ENCODE measurements at places on chromosomes 11 and 22.

GRCh38 chr11:6828103-6828502 lies 17.4 kb upstream of the OR10A5 start:
- no peak for DNase-seq

DNA sequence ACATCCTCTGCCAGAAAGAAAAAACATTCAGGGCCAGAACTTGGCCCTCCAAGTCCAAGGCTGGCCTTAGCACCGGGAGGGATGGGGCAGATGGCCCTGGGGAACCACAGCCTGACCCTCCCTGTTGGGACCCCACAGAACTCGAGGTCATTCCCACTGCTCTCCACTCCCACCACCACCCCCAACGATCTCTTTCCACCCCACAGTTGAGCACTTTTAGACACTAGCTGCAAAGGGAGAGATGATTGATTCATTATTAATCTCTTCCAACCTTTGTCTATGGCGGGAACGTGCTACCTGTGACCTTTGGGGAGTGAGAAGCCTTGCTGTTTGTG lies 869.7 kb downstream of the BRD1 start:
- no peak for DNase-seq

GRCh38 chr11:114163229-114163631 lies 103.7 kb downstream of the ZBTB16 start:
- DNase-seq = no peak

DNA sequence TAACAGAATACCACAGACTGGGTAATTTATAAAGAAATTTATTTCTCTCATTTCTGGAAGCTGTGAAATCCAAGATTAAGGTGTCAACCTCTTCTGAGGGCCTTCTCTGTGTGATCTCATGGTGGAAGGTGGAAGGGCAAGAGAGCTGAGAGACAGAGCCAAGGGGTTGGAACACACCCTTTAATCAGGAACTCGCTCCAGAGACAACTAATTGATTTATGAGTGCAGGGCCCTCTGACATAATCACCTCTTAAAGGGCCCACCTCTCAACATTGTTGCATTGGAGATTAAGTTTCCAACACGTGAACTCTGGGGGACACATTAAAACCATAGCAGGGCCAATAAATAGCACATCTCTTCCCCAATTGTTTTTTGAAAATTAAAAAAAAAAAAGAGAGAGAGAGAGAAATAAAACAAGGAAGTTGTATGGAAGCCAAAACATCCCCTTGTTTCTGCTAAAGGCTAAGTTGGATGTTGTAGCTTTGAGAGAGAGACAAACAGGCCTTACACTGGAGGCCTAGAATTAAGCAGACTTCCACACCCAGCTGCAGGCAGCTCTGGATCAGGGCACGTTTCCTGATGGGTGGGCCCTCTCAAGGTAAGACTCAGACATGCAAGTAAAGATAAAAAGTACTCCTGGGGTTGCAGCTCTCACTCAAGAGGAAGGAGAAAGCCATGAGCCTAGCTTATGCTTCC lies 64.1 kb upstream of the BIRC3 start:
- DNase-seq = no peak

DNA sequence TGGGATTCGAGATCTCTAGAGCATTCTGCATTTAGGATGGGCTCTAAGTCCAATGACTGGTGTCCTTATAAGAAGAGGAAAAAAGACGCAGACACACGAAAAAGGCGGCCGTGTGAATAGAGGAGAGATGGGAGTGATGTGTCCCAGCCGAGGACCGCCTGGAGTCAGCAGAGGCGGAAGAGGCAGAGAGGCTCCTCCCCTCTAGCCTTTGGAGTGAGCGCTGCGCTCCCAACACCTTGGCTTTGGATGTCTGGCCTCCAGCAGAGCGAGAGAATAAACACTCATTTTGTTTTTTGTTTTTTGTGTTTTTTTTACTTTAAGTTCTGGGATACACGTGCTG lies 83.0 kb upstream of the RTL6 start:
- DNase-seq = no peak

GRCh38 chr11:50098186-50098725 lies 65.6 kb downstream of the OR4C45 start:
- DNase-seq = no peak

DNA sequence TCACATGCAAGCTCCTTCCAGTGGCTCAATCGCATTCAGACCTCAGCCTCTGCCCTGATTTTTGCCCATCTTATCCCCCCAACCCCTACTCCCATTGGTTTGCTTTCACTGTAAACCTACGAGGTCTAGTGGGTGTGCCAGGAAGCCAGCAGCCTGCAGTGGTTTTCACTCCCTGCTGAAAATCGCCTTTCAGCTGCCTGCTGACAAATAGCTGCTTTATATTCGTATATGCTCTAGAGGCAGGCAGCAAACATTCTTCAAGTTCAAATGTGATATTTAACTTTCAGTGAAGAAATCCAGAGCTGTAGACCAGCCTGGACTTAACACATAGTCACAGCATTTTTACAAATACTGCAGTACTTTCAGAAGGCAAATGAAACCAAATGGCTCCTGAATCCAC lies 92.8 kb upstream of the APOA1 start:
- DNase-seq = no peak

DNA sequence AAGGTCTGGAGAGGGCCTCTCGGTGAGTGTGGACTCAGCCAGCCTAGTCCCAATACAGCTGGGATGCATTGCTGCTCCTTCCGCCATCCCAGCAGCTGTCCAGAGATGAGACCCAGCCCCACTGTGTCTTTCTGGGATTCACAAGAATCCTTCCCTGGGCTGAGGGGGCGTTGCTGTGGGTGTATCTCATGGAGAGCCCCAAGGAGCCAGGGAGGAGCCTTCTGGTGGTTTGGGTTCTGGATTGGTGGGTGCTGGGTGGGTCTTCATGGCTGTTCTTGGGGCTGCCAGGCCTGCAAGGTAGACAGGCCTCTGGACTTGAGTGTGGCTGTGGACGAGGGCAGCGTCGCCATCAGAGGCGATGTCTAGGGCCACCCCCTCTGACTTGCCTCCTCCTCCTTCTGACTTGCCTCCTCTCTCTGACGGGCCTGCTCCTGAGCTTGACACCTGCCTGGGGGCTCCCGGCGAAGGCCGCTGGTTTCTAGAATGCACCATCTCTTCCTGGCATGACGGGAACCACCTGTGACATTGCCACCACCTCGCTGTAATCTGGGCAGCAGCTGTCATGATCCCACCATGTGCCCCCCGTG lies 17.2 kb downstream of the KCNQ1 start:
- no peak for DNase-seq

GRCh38 chr22:22810018-22810427 lies 77.6 kb upstream of the IGLL5 start:
- DNase-seq = peak; percentile 52

- DNase-seq = no peak
Measured at GRCh38 chr11:94595076-94595475, 27.9 kb downstream of the PIWIL4 start.

DNA sequence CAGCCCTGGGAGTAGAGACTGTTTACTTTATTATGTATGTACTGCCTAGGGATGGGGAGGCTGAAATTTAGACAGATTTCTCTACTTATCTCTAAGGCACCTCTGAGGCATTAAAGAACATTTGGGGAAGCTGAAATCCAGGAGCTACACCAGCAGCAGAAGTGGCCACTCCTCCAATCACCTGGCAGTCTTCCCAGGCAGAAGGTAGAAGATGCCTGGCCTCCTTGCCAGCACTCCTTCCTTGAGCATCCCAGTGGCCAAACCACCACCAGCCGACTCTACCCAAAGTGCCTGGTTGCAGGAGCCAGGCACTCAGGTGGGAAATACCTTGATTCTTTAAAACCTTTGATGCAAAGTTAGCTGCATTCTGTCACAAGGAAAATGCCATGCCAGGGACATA lies 1.9 kb upstream of the FAT3 start:
- DNase-seq = no peak

DNA sequence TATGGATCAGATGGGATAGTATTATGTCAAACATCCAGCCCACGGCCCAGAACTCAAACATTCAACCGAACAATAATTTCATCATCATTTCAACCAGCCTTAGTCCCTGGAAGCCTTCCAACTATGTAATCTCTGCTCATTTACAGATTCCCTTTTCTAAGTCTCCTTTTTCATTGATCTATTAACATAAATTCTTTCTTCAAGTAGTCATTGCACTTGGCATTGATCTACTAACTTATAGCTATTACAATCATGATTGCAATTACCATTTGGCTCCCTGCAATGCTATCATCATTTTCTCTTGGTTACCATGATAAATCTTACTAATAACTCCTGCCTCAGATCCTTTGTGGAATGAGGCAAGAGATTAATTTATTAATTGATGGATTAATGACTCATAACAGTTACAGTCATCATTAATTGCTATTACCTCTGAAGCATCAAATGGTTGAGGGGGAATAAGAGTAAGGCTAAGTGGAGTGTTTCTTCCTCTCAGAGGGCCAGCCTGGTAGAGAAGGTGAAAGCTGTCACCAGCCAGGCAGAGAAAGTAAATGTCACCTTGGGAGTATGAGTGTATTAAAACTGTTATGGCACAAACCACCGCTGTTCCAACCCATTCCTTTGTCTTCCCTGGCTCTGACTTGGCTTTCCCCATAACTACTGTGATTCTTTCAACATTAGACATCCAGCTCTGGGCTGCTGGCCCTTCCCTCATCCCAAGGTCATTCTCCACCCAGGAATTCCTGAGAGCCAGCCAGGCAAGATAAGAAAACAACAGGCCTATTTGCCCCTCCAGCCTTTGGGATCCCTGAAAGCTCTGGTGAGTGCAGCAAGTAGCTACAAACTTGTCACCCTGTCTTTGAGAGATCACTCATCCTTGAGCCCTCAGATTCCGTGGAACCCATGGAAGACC lies 174.7 kb downstream of the RRAS2 start:
- no peak for DNase-seq

DNA sequence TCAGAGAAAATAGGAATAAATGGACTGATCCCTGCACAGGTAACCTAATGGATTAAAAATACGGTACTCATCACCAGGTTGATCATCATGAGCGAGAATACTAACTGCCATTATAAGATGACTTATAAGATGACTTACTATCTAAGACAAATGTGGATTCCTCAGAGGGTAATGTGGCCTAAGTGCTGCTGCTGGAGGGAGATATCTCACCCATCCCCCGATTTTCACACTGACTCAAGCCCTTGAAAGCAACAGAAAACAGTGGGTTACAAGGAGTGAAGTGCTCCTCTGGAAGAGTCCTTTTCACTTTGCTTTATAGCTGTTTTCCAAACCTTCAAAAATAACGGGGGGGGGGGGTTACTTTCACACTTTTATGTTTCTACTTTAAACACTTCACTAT lies 920 bp downstream of the TMEM218 start:
- no peak for DNase-seq

DNA sequence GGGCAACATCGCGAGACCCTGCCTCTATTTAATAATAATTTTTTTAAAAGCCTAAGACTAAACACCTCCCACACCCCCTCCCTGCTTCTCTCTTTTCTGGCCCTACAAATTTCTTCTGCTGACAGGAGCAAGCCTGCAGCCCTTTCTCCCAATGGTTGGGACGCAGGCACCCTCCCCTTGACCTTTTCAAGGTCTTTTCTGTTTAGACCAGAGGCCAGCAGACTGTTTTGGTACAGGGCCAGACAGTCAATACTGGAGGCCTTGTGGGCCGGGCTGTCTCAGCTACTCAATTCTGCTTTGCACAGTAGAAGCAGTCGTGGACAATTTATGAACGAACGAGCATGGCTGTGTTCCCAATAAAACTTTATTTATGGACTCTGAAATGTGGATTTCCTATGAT lies 92.3 kb downstream of the SCN3B start:
- DNase-seq = no peak

GRCh38 chr11:76835928-76836612 lies 24.6 kb upstream of the ACER3 start:
- no peak for DNase-seq

- DNase-seq = no peak
Measured at GRCh38 chr11:27381238-27381666, 18.2 kb upstream of the CCDC34 start.

GRCh38 chr11:8359521-8359920 lies 95.8 kb upstream of the LMO1 start:
- no peak for DNase-seq

DNA sequence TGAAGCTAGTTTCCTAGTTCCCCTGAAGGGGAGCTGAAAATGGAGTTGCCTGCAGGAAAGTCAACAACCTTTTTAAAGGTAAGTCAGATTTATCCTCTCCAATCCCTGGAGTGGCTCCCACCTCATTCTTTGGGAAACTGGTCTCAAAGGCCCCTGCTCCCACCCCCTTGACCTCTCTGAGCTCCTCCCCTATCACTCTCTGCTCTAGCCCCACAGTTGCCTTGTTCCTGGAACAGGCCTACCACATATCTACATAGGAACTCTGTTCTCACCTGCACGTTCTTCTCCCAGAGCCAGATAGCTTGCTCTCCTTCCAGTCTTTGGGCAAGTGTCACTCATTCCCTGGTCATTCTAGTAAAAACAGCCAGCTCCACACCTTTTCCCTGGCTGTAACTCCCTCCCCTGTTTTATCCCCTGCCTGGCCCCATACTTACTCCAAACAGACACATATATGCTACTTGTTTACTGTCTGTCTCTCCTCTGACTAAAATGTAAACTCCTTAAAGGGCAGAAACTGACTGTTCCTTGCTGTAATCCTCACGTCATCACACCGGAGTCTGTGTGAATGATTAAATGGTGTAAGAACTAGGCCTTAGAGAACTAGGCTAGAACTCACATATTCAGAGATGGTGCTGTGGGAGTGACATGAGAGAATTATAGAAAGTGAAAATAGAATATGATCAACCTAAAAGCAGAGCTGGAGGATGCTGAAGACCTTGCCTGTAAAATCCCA lies 53.3 kb downstream of the TCF20 start:
- DNase-seq = no peak

DNA sequence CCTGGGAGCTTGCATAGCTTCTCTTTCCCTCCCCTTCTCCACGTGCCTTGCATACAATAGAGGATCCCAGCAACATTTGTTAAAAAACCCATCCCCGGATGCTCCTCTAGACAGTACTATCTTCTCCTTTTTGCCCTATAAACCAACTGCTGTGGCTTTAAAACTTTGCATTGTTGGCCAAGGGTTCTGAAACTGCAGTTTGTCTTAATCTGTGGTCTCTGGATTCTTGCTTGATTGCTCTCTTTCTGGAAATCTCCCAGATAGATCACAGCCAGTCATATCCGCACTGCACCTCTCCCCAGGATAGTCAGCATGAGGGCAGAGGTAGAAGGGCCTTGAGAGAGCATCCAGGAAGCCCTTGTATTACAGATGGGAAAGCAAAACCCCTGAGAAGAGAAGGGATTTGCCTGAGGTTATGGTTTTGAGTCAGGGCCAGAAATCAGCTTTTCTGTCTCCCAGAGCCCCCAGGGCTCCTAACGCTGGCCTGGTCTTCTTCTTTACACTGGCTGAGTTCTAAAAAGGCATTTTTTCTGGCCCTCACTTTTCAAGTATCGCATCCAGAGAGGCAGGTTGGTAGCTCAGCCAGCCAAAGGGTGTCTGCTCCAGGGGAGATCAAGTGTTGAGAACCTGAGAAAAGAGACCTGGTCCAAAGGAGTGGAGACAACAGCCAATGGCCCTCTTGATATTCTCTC lies 70.6 kb downstream of the ADM start:
- DNase-seq = no peak

- DNase-seq = no peak
Measured at GRCh38 chr11:14223636-14224288, 135.2 kb downstream of the RRAS2 start.
